ENCODE measurements at places on chromosomes 5 and 9.

DNA sequence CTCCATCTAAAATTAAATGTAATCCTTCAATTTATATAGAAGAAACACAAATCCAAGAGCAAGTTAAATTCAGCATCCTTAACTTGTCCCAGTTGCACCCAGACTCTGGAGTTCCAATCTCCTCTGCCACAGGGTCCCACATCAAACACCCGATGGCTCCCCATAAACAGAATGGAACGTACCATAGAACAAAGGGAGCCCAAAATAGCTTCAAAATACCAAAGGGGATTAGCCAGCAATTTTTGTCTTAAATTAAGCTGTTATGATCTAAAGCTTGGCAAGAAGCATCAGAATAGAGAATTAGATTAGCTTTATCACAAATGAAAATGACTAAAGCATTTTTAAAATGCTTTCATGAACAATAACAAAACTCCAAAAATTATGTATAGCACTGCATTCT is 112.8 kb downstream of the FANCC start:
- no peak for DNase-seq

DNA sequence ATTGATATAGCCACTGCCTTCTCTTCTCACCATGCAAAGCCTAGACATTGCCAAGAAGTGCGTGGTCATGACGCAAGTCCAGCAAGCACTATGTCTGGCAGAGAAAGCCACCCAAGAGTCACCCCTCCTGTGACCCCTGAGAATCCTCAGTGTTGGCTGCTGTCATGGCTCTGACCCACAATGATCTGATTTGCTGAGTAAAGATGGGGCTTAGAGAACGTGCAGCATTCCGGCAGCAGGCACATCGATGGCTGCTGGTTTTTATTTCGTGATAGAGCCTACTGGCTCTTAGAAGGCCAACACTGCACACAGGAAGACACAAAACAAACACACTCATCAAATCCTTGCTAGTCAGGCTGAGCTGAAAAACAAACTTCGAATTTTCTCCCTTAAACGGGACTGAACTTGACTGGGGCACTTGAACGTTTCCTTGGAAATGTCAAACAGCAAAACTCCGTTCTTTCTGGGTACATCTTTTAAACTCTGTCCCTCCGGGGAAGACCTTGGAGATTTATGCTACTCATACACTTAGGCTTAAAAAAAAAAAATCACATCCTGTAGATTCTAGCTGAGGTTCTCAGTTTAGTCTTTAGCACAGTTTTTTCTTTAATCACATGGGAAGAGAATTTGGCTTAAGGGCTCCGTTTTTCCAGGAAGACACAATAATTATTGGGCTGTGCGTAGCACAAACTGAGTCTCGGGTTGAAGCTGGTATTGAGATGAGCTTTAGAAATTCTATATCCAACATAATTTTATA is 88.2 kb upstream of the BASP1 start:
- DNase-seq: no peak

GRCh38 chr5:10701567-10702039 is 59.4 kb downstream of the DAP start:
- DNase-seq: no peak

GRCh38 chr5:32865475-32865874 is 154.4 kb downstream of the NPR3 start:
- DNase-seq: no peak

DNA sequence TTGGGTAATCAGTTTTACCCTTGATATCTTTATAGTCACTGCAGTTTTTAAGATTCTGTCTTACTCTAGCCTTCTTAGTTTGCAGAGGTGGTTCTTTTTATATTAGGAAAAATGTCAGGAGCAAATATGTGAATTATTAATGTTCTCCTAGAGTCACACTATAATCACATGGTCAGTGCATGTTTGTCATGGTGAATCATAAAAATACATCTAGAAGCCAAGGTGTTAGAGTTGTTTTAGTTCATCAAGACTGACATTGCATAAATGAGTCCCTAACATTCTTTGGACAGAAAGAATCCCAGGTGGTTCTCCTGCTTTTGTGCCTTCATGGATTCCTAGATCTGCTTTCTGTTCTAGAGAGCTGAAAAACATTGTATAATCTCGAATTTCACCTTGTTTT is 22.9 kb downstream of the ATG10 start:
- DNase-seq: no peak

GRCh38 chr5:102762095-102762534 is 7.0 kb downstream of the PAM start:
- DNase-seq: no peak
